OCI-LY7 (cell line): ENCODE measurements at places on chromosomes 3 and 15.

DNA sequence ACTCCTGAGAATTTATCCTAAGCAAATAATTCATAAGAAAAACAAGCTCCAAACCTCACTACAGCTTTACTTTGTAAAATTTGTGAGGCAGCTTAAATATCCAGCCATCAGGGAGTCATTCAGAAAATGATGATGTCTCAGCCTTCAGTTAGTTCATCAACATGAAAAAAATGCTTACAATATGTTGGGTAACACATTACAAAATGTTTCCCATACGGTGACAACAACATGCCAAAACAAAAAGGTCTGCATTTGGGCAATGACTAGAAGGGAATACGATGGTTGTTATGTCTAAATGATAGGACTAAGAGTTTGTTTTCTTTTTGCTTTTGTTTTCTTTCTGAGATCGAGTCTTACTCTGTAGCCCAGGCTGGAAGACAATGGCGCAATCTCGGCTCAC, 47.0 kb upstream of the CFAP161 start:
- no peak for DNase-seq

GRCh38 chr15:69217381-69217780, 56.9 kb downstream of the GLCE start:
- no peak for DNase-seq

DNA sequence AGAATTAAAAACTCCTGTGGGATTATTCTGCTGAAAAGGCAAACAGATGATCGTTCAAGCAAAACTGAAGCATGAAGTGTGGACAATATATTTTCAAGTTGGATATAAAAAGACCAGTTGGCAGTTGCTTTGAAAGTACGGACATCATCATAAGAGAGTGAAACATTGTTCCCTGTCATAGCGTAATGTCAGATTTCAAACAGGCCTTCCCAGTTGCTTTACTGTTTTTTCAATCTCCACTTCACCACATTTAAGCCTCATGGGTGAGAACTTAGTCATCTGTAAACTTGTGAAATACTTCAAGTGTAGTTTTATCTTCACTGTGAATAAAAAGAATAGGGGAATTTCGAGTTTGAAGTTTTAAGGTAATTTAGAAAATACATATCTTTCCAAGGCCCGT, 435.1 kb upstream of the CNTN3 start:
- no peak for DNase-seq

- DNase-seq = no peak
Measured at GRCh38 chr15:66852064-66852905, 150.2 kb downstream of the SMAD6 start.

GRCh38 chr15:51493892-51494291, 128.7 kb downstream of the DMXL2 start:
- DNase-seq = no peak

DNA sequence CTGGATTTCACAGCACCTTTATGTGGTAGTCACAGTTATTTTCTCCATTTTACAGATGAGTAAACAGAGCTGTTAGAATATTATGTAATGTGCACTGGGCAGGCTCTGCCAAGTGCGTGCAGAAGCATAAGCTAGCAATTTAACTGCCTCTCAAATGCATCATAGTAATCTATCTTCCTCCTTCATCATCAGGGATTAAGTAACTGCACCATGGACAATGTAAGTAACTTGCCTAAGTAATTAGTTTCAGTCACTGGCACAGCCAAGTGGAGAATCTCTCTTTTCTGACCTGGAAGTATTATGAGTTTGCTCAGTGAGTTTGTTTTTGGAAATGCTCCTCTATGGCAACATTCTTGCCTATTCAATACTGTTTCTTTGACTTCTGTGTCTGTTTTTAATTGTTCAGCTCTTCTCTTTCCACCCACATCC, 260.5 kb downstream of the PTPRG start:
- no peak for DNase-seq

DNA sequence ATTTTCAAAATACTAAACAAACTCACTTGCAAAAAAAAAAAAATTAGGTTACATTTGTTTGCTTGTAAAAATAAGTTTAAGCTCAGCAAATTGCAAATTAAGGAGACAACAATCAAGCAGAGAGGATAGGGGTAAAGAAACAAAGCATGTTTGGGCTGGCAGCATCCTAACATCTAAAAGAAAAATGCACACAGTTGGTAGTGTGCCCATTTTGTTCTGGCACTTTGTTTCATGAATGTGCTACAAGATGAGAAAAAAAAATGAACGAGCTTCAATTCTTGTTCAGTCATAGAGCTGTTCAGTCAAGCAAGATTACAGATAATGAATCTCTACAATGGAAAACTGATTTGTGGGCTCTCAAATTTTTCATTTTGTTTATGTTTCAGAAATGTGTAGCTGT, 17.7 kb upstream of the ZBBX start:
- no peak for DNase-seq

GRCh38 chr3:125120379-125121122, 64.8 kb upstream of the HEG1 start:
- DNase-seq = no peak
